Fibroblast of lung (primary cell): ENCODE measurements at places on chromosomes 2 and 18. TPM values are rescaled to one million over a fixed set of nuclear protein-coding genes. Genes with fewer than 3 reads are reported as not detected.
A peak's percentile ranks its signal among the peaks of the same experiment; 100 is the strongest.

The ICOS gene
- not detected in 2 replicates for polyA plus RNA-seq

DNA sequence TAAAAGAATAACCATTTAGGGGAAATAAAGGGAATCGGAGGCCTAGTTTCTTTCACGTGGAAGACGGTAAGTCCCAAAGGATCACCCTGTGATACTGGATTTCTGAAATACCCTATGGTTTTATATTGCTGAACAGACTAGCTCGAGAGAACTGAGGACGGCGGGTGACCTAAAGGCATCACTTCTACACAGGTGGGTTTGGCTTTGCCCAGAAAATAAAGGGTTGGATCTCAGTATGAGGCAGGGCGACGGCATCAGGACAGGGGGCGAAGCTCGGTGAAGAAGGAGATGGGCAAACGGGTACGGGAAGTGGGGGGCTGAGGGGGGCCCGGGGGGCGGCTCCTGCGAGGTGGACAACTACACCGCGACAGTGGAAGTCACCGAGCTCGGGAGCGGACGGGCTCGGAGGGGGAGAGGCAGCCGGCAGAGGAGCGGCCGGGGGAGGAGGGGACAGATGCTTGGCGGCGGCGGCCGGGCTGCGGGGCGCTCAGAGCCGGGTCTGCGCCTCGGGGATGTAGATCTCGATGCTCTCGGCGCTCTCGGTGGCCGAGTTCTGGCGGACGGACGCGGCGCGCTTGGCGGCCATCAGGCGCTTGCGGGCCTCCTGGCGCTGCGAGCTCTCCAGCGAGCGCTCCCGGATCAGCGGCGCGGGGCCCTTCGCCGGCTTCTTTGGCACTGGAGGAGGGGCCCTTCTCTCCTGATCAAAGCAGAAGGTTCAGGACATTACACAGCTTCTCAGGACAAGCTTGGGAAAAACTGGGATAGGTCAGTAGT lies 48.9 kb downstream of the TGIF1 start:
- DNase-seq = peak; percentile 69
- H3K4me3 ChIP-seq = peak overlapping the region; percentile 49

The EVA1A gene
- polyA plus RNA-seq = 10.0 and 22.8 TPM in 2 replicates

The ZBTB7C gene
- 0.10 and 0.19 TPM in 2 replicates for polyA plus RNA-seq

DNA sequence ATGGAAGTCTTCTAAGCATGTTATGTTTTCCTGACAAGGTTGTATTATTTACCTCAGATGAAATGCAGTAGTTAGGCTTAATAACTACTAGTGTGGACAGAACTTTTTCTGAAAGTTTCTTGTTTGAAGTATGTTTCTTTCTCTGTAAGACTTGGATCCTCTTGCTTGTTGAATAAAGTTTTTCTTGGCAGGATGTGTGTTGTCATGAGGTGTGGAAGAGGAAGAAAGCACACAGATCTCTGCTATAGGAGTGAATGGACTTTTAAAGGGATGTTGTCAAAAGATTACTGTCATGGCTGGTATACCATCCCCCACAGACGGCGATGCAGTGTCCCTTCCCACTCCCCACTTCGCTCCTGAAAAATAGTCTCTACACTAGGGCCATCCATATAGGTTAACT lies 2.6 kb downstream of the CAB39 start:
- H3K36me3 ChIP-seq = peaks cover 2% of the 10 kb centered on the region
- peaks cover 7% of the 10 kb centered on the region for H3K4me1 ChIP-seq
- DNase-seq = peak; percentile 61
- peak overlapping the region; percentile 49 for H3K27ac ChIP-seq
- no peaks in the 10 kb centered on the region for H3K27me3 ChIP-seq

The TUBA4B gene
- not detected in 2 replicates for polyA plus RNA-seq

The LOXHD1 gene
- polyA plus RNA-seq = not detected in 2 replicates

- H3K4me3 ChIP-seq = no peak overlapping the region
- H3K27ac ChIP-seq = no peak overlapping the region
- H3K4me1 ChIP-seq = no peaks in the 10 kb centered on the region
- no peak for DNase-seq
Measured at GRCh38 chr18:22267225-22267624, 97.8 kb downstream of the GATA6 start.

GRCh38 chr2:217478831-217479455 lies 523.9 kb downstream of the TNS1 start:
- no peaks in the 10 kb centered on the region for H3K36me3 ChIP-seq
- H3K4me3 ChIP-seq = no peak overlapping the region
- H3K27me3 ChIP-seq = no peaks in the 10 kb centered on the region
- H3K4me1 ChIP-seq = no peaks in the 10 kb centered on the region
- H3K27ac ChIP-seq = no peak overlapping the region

The SERPINB13 gene
- not detected in 2 replicates for polyA plus RNA-seq

- H3K4me1 ChIP-seq = peaks cover 11% of the 10 kb centered on the region
- no peak overlapping the region for H3K4me3 ChIP-seq
- no peak overlapping the region for H3K27ac ChIP-seq
Measured at GRCh38 chr2:152613235-152613634, 104.0 kb downstream of the PRPF40A start.

GRCh38 chr2:147110317-147110716 lies 734.5 kb upstream of the ACVR2A start:
- H3K27ac ChIP-seq = no peak overlapping the region
- DNase-seq = no peak
- no peaks in the 10 kb centered on the region for H3K36me3 ChIP-seq
- no peaks in the 10 kb centered on the region for H3K27me3 ChIP-seq
- no peak overlapping the region for H3K4me3 ChIP-seq

DNA sequence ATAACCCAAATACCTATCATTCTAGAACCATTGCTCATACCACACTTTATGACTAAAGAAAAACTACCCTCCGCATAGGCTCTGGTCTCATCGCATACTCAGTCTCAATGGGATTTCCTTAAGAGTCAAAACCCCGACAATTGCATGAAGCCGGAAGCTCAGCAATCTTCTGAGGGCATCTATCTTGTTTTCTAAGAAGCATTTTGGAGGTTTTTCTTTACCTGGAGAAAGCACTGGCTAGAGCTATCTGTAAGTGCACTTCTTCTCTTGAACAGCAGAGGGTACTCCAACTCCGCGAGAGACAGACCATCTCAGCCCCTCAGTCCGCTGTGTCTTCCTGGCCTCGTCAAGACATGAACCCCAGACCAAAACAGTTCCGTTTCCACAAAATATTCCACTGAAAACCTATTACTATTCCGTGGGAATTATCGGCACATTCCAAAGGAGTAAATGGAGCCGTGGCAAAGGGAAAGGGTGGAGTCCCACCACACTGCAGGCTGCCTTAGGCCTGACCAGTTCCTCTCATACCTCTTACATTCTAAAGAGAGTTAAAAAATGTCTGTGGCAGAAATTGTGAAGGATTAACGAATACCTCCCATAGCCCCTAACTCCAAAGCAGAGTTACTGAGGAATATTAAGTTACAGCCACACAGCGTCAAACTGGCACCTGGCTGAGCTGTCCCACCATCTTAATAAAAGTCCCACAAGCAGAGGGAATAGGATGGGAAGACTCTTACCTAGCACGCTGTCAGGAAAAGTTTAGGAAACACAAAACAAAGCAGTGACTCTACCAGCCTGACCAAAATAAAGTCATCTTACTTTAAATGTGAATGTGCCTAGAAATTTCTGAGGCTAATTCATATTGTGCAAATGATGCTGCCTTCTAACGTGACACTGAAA lies 325.6 kb upstream of the VRK2 start:
- no peaks in the 10 kb centered on the region for H3K36me3 ChIP-seq
- no peak overlapping the region for H3K27ac ChIP-seq
- H3K4me1 ChIP-seq = no peaks in the 10 kb centered on the region

DNA sequence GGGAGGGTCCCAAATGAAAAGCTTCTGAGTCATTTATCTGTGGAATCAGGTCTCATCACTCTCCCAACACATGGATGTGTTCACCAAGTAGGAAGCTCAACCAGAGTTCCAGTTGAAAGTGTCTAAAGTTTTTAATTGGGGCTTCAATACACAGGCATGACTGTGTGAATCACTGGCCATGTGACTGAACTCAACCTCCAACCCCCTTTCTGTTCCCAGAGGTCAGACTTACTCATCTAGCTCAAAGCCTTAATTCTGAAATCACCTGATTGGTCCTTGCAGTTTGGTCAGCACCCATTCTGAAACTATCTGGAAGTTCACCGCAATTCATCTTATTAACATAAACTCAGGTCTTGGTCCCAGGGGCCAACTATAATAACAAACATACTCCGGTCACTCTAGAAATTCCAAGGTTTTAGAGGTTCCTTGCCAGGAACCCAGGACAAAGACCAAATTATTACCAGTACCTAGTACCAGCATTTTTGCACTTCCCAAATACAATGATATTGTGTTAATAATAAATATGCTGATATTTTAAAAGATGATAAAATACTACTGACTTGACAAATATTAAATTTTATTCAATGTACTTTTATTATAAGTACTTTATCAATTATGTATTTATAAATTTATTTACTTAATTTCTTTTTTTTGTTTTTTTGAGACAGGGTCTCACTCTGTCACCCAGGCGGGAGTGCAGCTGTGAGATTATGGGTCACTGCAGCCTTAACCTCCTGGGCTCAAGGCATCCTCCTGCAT lies 10.7 kb upstream of the RBM45 start:
- DNase-seq = peak; percentile 3
- no peak overlapping the region for H3K4me3 ChIP-seq
- H3K27me3 ChIP-seq = no peaks in the 10 kb centered on the region
- no peaks in the 10 kb centered on the region for H3K36me3 ChIP-seq
- H3K27ac ChIP-seq = no peak overlapping the region

The ACTG2 gene
- polyA plus RNA-seq = 107 and 600 TPM in 2 replicates

The NTSR2 gene
- not detected in 2 replicates for polyA plus RNA-seq

The IRS1 gene
- polyA plus RNA-seq = 14.3 and 24.0 TPM in 2 replicates

DNA sequence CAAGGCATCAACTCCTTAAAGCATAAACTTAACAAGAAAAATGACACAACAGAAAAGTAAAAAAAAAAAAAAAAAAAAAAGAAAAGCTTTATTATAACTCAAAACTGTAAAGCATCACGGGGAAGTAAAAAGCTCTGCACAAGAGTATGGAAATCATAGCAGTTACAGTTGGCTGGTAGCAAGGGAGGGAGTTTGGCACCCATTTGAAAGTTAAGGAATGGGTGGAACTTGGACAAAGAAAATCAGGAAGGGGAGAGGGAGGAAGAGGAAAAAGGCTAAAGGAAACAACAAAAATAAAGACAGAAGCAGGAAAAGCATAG lies 8.6 kb downstream of the KLF7 start:
- H3K27ac ChIP-seq = no peak overlapping the region
- no peaks in the 10 kb centered on the region for H3K27me3 ChIP-seq
- H3K36me3 ChIP-seq = no peaks in the 10 kb centered on the region
- H3K4me1 ChIP-seq = peaks cover 11% of the 10 kb centered on the region

The CABLES1 gene
- polyA plus RNA-seq = 5.1 and 9.8 TPM in 2 replicates

GRCh38 chr18:29028560-29028959 lies 851.6 kb upstream of the CDH2 start:
- H3K27me3 ChIP-seq = no peaks in the 10 kb centered on the region
- H3K4me1 ChIP-seq = no peaks in the 10 kb centered on the region
- H3K36me3 ChIP-seq = no peaks in the 10 kb centered on the region
- no peak overlapping the region for H3K4me3 ChIP-seq
- H3K27ac ChIP-seq = no peak overlapping the region
- no peak for DNase-seq

The ZNF407 gene
- 4.4 and 5.1 TPM in 2 replicates for polyA plus RNA-seq

DNA sequence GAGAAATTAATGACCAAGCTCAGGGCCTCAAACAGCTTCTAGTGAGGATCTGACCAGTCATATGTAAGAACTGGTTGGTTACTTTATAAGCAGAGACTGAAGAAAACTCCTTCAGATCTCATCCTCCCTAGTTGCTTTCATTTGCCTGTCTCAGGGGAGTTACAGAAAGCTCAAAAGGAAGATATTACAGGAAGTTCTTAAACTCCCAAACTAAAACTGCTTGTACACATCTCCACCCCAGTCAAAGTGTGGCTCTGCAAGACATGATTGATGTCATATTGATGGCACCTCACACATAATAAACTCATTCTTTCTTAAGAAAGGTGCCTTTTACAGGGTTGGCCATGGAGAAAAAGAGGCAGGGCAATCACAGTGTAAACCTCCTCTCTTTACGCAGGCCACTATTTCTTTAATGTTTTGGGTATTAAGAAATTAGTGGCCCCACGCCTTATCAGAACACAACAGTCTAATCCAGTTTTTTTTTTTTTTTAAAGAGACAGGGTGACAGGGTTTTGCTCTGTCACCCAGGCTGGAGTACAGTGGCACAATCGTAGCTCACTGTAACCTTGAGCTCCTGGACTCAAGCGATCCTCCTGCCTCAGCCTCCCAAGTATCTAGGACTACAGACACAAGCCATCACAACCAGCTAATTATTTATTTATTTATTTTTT lies 62.6 kb upstream of the STK17B start:
- peaks cover 8% of the 10 kb centered on the region for H3K4me1 ChIP-seq
- H3K4me3 ChIP-seq = no peak overlapping the region
- no peaks in the 10 kb centered on the region for H3K36me3 ChIP-seq
- no peak for DNase-seq
- H3K27me3 ChIP-seq = no peaks in the 10 kb centered on the region

The SGPP2 gene
- not detected in 2 replicates for polyA plus RNA-seq

DNA sequence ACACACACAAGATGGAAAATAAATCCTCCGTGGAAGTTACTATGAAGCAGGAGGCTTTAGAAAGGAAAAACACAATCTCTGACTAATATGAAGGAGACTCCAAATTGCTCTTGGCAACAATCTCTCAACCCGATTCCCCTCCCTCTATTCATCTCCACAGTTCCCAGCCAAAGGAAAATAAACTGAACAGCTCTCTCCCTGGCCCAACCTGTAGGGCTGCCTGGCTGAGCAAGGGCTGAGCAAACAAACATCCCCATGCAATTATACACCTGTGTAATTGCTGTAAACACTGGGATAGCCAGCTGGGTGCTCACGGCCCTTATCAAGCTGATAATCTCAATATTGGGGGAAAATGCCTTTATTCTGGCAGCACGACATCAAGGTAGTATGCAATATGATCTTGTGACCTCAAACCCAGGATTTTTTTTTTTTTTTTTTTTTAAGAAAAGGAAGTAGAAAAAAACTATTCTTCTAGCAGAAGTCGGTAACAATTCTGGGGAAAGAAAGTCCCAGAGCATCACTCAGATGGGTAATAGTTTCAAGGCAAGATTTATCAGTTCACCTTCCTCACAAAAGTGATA lies 203.3 kb upstream of the SMAD2 start:
- H3K4me3 ChIP-seq = no peak overlapping the region
- peak; percentile 37 for DNase-seq
- no peak overlapping the region for H3K27ac ChIP-seq
- H3K36me3 ChIP-seq = no peaks in the 10 kb centered on the region
- H3K4me1 ChIP-seq = no peaks in the 10 kb centered on the region

DNA sequence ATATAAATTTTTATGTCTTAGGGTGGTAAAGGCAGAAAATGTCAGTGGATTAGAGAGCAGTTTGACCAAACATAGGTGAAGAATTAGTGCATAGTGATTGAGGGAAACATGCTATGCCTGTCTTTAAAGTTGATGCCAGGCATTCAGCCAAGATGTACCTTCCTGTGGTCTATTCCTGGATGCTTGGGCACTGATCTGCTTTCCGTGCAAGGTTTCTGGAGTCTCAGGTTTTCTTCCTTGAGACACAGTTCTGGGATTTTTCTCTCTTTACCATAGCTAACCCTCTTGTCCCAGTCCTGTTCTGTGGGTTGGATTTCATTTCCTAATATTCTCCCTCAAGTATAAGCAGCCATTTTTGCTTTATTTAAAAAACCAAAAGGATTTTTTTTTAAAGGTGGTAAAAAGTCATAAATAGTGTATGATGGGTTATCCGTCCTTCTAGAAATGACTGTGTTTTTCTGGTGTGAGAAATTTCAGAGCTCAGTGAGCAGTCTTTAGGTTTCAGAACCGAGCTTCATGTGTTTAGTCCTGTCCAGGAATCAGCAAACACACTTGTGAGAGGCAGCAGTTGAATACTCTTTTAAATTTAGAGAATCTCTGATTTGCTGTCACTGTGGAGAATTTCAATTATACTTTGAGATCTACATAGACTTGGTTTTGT lies 43.0 kb upstream of the CYBRD1 start:
- H3K36me3 ChIP-seq = no peaks in the 10 kb centered on the region
- H3K4me3 ChIP-seq = no peak overlapping the region
- no peaks in the 10 kb centered on the region for H3K27me3 ChIP-seq
- peak; percentile 57 for DNase-seq
- no peak overlapping the region for H3K27ac ChIP-seq
